GM19239 (cell line): ENCODE measurements at places on chromosomes 5 and 9.

GRCh38 chr9:135526730-135527571 is 5.7 kb downstream of the LCN1 start:
- DNase-seq = no peak

DNA sequence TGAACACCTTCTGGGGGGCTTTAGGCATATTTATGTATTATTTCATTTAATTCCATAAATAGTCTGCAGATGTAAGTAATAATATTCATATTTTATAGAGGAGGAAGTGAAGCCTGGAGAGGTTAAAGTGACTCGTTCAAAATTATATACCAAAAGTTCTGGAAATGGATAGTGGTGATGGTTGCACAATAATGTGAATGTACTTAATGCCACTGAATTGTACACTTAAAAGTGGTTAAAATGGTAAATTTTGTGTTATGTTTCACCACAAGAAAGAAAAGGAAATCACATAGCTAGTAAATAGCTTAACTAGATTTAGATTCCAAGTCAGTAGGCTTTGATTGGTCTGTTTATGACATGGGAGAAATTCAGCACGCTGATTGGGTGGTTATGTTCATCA is 13.0 kb upstream of the TMEFF1 start:
- DNase-seq = no peak

DNA sequence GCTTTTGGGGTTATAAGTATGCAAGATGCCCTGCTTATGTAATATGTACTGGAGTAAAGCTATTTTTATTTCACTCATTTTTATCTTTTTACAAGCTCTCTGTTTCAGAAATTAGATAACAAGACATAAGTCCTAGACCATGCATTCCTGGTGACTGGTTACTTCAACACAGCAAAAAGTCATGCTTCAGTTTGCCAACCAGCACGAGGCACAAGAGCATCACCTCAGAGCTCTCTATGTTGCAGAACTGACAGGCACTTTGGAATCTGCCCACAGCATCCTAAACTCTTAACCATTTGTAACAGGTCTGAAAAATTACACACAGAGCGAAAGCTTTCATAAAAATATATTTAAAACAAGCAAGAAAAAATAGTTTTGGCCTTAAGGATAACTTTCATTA is 112.8 kb downstream of the MARCHF11 start:
- no peak for DNase-seq

- DNase-seq = no peak
Measured at GRCh38 chr5:159340511-159340910, 10.2 kb upstream of the IL12B start.

DNA sequence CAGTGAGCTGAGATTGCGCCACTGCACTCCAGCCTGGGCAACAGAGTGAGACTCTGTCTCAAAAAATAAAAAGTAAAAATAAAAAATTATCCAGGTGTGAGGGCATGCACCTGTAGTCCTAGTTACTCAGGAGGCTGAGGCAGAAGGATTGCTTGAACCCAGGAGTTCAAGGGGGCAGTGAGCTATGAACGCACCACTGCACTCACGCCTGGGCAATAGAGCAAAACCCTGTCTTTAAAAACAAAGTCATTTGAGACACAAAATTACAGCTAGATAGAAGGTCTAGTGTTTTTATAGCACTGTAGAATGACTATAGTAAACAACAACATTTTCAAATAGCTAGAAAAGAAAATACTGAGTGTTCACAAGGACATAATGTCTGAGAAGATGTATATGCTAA is 16.4 kb downstream of the IL4 start:
- DNase-seq = no peak
